ENCODE measurements at places on chromosomes 2 and 18.

DNA sequence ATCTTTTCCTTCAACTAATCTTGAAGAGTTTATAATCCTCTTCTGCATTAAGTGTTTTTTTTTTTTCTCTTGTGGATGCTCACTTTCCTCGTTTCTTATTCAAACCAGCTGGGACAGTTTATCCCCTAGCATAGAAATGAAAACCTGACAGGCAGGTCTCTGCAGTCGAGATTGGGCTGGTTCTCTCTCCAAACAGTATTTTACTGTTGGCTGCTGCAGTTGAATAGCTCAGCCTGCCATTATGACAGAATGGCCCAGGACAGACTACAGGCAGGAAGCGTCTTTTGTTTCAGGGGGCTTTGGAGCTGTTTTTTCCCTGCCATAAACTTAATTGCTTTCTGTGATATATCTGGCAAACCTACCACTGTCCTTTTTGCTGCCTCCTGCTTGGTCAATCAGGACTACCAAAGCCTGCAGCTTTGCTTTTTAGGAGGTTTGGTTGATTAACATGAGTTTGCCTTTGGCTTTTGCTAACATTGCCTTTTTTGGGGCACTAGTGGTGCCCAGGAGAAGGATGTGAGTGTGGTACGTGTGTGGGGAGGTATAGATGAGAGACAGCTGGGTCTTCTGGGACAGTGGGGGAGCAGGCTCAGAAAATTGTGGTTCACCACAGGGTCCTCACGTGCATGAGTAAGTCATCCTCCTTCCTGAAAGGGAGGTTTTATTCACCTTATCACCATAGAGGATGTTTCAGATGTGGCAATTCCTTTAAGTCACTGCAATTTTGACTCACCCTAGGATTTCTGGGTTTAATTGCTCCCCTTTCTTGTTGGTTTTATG lies 128.7 kb downstream of the LYPD6B start:
- DNase-seq = no peak

DNA sequence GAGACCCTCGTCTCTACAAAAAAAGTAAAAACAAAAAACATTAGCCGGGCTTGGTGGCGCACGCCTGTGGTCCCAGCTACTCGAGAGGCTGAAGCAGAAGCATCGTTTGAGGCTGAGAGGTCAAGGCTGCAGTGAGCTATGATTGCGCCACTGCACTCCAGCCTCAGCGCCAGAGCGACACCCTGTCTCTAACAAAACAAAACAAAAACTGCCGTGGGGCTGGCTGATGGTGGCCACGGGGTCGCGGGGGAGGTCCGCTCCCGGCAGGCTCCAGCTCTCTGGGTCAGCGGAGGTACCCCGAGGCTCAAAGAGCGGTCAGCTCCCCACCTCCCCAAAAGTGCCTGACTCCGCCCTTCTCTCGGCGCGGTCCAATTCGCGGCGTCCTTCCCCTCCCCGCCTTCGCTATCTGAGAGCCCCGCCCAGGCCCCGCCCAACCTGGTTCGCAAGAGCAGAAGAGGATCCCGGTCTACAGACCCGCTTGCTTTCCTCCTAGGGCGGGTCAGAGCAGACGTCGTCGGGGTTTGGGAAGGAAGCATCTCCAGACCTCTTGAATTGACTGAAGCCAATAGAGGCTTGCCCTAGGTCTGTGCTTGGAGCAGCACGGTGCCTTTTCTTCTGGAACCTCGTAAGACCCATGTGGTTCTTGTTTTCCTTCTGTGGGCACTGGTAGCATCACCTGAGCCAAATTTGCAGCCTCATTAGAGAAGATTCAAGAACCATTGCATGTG lies 7.8 kb downstream of the RAX start:
- no peak for DNase-seq

- DNase-seq = no peak
These were observed 540.4 kb upstream of the DSEL start for GRCh38 chr18:68056936-68057335.

DNA sequence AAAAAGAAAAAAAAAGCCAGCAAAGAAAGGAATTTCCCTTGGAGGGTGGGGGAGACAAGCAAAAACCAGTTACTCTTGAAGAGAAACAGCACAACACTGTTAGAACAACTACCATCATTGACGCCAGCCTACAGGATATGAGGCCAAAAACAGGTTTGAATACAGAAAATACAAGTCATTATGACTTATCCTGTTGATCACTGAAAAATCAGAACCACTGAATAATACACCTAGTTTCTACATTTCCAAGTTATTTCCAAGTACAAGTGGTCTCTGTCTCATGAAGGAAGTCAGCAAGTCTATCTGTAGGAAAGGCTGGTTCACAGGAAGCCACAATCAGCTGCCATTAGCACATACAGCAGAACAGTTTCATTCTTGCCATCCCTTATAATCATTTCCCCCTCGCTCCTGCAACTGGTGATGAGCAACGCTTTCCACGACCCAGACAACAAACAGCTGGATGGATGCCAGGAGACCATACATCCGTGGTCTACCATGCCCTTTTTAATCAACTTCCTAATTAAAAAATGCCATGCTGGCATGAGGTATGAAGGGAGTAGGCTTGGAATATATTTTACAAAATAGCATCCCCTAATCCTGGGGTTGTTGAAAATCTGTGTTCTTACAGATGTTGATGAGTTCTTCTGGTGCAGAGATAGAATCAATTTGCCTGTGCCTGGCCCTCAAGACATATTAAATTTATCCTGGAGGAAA lies 10.4 kb downstream of the MYT1L start:
- DNase-seq = no peak

All from substantia nigra (tissue), 51 donors.